Stimulated activated CD4-positive, alpha-beta T cell treated with anti-CD3 and anti-CD28 coated beads, Interleukin-1b, Interleukin-23, amount 100 ng/mL, for 1 hour (primary cell): ENCODE measurements at places on chromosomes 1 and 21.

GRCh38 chr1:202569393-202570322 is 140.6 kb downstream of the SYT2 start:
- no peak for DNase-seq

- DNase-seq = no peak
Observed at GRCh38 chr1:219293410-219293809, 119.7 kb downstream of the LYPLAL1 start.

DNA sequence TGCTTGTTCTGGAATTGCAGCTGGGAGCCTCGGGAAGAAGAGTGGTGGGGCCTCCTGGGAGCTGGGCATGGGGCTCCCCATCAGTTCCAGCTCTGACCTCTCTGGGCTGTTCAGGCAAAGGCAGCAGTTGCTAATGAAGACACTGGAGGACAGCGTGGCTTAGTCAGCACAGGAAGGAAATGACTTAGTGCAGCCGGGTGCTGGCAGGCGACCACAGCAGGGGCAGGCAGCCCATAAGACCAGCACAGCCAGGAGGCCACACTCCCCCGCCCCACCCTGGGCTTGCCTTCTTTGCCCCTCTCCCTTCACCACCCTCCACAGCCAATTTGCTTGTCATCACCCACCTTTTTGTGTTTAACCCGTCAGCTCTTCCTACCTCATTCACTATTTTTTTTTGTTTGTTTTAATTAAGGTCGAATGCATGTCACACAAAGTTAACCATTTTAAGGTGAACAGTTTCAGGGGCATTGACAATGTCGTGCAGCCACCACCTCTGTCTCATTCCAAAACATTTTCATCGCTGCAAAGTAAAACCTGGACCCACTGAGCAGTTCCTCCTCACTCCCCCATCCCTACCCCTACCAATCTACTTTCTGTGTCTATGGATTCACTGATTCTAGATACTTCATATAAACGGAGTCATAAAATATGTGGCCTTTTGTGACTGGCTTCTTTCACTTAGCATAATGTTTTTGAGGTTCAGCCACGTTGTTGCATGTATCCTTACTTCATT is 10.9 kb downstream of the OLIG2 start:
- DNase-seq = no peak

GRCh38 chr1:45820173-45820572 is 16.8 kb downstream of the MAST2 start:
- no peak for DNase-seq

DNA sequence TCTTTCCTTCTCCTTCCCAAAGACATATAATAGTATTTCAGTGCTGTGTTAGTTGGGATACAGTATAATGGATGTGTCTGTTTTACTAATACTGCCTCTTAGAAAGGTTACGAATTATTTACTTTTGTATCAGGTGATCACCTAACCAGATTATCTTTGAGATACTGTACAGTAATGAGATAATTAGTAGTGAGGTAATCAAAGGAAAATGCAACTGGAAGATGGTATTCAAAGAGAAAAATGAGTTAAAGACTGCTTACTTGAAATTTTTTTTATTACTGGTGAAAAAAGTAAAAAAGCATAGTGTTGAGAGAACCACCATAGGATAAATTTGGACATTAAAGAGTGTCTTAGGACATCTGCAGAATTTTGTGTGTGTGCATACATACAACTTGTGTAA is 10.9 kb downstream of the SMG7 start:
- no peak for DNase-seq

GRCh38 chr1:174367892-174368291 is 79.9 kb upstream of the GPR52 start:
- DNase-seq = no peak

DNA sequence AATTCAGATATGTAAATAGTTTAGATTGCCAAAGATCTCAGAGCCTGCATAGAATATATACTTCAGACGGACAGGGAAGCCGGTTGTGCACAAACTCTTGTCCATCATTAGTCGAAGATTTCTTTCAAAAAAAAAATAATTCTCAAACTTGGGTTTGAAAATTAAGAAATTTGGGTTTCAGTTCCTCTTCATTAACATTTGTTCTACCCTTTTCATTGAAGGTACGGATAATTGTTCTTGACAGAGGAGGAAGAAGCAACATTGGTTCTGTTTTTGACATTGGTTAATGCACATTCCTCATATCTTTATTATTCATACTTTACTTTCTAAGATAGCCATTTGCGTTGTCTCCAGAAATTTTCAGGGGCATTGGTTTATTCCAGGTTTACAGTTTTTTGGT is 38.0 kb upstream of the PRMT6 start:
- DNase-seq = no peak

DNA sequence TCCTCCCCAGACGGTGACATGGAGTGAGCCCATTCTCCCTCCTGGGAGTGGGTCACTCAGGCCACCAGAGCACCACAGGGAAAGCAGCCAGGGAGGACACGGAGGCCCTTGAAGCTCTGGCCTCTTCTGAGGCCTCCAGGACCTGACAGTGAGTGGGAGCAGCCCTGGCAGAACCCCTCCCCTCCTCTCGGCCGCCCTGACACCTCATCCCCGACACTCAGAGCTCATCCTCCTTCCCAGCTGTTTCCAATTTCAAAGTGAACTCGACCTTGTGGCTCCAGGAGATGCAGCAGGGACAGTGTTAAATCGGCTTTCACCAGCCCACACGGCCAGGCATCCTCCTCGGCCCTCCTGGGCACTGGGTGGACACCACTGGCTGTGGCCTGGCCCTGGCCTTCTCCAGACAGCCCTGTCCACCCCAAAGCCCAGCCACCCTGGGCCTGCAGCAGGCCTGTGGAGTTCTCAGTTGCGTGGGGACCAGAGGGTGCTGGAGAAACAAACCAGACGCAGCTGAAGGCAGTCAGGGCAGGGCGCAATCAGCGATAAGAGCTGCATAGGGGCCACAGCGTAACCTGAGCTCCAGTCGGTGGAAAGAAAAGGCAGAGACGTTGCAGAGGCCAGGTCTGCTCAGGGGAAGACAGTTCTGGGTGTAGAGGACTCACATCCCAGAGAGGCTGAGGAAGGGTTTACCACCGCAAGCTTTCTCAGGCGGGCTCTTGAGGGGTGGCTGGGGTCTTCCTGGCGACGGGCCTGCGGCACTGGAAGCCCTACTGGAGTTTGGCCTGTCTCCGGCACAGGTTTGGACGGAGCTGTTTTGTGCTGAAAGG is 27.1 kb downstream of the FTCD start:
- no peak for DNase-seq

DNA sequence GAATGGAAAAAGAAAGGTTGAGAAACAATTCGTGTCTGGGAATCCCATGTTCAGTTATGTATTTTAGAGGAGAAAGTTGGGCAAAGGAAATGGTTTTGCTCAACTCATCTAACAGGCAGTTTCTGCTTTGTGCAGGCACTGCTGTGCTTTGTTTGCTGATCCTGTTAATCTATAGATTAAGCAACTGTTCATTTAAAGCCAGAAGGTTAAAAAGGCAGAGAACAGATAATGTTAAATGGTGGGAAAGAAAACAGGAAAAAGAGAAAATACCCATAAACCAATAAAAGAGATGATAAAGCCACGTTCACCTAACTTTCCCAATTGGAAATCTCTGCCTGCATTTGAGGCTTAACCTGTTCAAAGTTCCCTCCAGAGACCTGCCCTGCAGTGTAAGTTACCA is 70.0 kb downstream of the APP start:
- no peak for DNase-seq

DNA sequence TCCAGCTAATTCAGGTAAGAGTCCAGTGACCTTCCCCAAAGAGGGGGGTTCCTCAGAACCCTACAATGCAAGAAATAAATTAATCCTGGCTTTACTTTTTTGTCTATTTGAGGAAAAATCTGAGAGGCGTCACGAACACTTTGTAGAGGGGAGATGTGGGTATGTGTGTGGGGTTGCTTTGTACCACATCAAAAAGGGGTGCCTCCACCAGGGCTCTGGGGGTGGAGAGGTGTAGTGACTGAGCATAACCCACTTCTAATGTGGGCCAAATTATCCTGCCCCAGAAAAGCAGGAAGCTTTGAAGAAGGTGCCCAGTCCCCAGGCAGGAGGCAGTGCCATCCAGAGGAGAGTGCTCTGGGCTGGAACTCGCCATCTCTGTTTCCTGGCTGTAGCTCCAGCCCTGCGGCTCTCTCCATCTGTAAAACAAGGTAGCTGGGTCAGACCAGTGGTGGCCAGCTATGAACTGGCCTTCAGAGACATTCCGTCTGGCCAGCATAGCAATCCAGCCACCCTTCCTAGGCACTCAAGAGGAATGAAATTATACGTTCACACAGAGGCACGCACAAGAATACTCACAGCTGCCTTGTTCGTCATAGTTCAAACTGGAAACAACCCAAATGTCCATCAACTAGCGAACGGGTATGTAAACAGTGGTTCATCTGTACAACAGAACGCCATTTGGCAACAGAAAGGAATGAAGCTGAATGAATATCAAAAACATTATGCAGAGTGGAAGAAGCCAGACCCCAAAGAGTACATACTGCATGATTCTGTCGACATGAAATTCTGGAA is 45.4 kb upstream of the TNFRSF1B start:
- no peak for DNase-seq

GRCh38 chr1:100622506-100622905 is 84.6 kb downstream of the GPR88 start:
- DNase-seq = no peak

DNA sequence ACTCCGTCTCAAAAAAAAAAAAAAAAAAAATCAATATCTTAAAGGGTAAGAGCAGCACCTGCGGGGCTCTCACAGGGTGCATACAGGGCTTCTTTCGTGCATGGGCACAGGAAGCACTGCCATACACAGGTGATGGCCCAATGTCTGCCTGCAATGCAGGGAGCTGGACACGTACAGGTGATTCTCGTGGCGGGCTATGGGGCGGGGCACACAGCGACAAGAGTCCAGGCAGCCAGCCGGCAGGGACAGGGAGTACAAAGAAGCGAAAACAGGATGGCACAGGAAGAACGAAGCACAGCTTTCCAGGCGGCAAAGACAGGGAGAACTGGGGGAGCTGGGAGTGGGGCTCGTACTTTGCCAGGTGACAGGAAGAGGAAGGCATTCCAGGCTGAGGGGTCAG is 1.6 kb downstream of the KIF17 start:
- DNase-seq = no peak

DNA sequence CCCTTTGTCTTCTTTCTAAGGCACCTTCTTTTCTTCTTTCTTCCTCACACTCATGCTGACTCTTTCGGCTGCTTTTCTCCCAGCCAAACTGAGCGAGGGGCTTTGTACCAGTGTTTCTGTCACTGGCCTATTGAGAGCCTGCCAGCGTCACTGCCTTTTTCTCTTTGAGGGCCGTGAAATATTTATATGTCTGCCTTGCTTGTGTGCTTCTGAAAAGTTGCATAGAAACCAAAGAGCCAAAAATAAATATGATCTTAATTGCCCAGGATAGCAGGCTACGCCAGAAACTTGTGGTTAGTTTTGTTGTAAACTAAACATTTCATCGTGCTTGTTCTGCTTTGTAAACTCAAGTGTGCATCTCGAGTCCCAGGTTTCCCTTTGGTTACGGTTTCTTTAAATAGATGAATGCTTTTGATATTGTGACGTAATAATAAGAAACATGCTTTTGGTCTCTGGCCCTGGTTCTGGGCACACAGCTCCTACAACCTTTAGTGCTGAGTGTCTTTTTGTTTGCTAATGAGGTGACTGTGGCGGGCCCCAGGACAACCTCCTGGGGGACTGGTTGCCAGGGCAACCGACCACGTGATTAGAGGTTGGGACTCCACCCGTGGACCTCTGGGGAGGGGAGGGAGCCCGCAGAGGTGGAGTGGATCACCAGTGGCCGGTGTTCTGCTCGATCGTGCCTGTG is 10.8 kb downstream of the SLC37A1 start:
- no peak for DNase-seq
